Heart right ventricle (tissue), 16 donors: ENCODE measurements at places on chromosomes 13 and 19. TPM values are rescaled to one million over a fixed set of nuclear protein-coding genes. Genes with fewer than 3 reads are reported as not detected.

DNA sequence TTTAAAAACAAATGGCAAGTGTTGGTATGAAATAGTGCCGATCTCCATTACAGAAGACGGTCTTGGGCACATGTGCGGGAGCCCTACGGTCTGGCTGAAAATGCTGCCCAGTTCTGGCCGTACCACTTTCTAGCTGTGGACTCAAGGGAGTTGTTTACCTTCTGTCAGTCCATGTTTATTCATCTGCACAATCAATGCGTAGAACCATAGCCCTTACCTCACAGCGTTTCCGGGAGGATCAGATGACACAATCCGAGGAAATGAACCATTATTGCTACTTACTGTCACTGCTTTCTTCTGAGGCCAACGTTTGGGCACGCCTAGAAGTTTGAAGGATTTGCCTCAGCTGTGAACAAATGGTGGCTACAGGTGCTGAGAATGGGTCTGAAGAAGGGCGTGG, 31.2 kb downstream of the GADD45B start:
- DNase-seq = no peak
- no peaks in the 10 kb centered on the region for H3K4me1 ChIP-seq
- no peaks in the 10 kb centered on the region for H3K27me3 ChIP-seq
- no peaks in the 10 kb centered on the region for H3K36me3 ChIP-seq

- H3K27me3 ChIP-seq = no peaks in the 10 kb centered on the region
- H3K36me3 ChIP-seq = peaks cover 7% of the 10 kb centered on the region
- DNase-seq = no peak
- H3K4me3 ChIP-seq = peak overlapping the region; percentile 100
- peak overlapping the region; percentile 100 for H3K27ac ChIP-seq
Observed at GRCh38 chr19:533364-534058, 2.0 kb downstream of the CDC34 start.

GRCh38 chr13:47135800-47136503, 239.1 kb upstream of the HTR2A start:
- no peak overlapping the region for H3K4me3 ChIP-seq
- H3K27ac ChIP-seq = no peak overlapping the region
- H3K27me3 ChIP-seq = no peaks in the 10 kb centered on the region
- no peaks in the 10 kb centered on the region for H3K36me3 ChIP-seq
- no peaks in the 10 kb centered on the region for H3K4me1 ChIP-seq

DNA sequence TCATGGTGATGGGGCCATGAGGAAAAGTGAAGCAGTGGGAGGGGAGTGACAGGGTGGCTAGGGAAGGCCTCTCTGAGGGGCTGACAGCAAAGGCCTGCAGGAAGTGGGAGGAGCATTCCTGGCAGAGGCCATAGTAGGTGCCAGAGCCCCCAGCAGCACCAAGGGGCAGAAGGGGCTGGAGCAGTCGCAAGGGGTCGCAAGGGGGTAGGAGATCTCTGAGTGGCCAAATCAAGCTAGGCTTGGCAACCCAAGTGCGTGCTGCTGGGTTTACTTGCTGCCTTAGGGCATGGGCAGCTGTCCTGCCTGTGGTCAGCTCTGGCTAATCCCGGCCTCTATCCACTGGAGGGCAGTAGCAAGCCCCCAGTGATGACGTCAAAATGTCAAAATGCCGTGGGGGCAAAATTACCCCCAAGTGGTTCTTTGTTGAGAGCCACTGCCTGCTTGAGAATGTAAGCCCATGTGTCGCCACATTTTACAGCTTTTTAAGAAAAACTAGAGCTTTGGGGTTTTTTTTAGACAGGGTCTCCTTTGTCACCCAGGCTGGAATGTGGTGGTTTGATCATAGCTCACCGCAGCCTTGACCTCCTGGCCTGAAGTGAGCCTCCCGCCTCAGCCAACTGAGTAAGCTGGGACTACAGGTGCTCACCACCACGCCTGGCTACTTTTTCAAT, 11.8 kb downstream of the CCDC97 start:
- H3K4me1 ChIP-seq = peaks cover 57% of the 10 kb centered on the region
- peak overlapping the region; percentile 93 for H3K27ac ChIP-seq
- H3K36me3 ChIP-seq = peaks cover 69% of the 10 kb centered on the region
- H3K27me3 ChIP-seq = no peaks in the 10 kb centered on the region

- no peak overlapping the region for H3K4me3 ChIP-seq
- H3K27ac ChIP-seq = no peak overlapping the region
- no peaks in the 10 kb centered on the region for H3K4me1 ChIP-seq
- no peak for DNase-seq
- H3K27me3 ChIP-seq = no peaks in the 10 kb centered on the region
Observed at GRCh38 chr19:958967-959855, 24.9 kb upstream of the WDR18 start.

- H3K27me3 ChIP-seq = no peaks in the 10 kb centered on the region
- peaks cover 14% of the 10 kb centered on the region for H3K4me1 ChIP-seq
- no peaks in the 10 kb centered on the region for H3K36me3 ChIP-seq
- no peak for DNase-seq
Observed at GRCh38 chr19:43525836-43526771, 897 bp downstream of the ETHE1 start.

Gene TSSK6
- not detected for total RNA-seq
